ENCODE measurements at places on chromosomes 7 and 10.

DNA sequence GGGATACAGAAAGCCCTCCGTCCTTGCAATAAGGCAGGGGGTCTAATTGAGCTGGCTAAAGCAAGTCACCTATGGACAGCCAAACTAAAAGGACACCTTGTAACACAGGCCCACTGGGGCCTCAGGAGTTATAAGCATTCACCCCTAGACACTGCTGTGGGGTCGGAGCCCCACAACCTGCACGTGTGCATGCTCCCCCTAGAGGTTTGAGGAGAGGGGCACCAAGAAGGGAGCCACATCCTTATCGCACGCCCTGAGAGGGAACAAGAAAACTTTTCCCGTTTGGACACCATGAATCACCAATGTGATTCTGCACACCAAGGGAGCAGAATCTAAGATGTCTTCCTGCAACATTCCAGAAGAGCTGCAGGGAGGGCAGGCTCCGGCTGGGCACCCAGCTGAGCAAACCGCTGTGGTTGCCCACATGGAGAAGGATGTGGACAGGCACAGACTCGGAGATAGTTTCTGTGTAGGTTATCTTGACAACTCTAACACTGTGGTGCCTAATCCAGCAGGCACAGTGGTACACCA is 17.7 kb upstream of the TARP start:
- DNase-seq = no peak

DNA sequence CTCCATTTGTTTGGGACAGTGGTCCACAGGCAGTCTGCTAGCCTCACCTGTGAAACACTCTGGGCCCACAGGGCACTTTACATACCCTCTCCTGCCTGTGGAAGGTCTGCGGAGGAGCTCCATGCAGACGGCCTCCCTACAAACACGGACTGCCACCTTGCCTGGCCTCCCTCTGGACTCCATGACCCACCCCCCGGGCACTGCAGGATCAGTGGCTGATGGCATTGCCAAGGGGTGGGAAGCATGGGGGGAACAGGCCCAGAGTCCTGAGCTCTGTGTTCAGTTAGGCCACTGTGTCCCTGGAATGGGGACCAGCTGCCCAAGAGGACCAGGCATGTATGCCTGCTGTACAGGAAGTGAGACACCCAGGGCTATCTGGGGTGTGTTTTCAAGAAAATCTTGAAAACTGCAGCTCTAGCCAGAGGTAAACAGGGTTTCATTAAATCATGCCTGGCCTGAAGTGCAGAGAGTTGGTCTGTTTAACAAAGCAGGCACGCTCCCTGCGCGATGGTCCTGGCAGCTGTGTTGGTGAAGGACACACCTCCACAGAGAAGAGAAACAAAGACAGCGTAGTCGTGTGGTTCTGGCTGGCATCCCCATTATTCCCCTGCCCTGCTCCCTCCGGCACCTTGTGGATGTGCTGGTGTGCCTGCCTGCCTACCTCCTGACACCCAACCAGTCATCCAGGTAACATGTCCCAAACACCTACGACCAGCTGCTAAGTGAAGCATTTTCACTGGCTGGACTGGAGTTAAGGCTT is 470.8 kb upstream of the ZMIZ1 start:
- DNase-seq = no peak

GRCh38 chr7:81367326-81367931 is 402.4 kb downstream of the HGF start:
- DNase-seq = no peak

DNA sequence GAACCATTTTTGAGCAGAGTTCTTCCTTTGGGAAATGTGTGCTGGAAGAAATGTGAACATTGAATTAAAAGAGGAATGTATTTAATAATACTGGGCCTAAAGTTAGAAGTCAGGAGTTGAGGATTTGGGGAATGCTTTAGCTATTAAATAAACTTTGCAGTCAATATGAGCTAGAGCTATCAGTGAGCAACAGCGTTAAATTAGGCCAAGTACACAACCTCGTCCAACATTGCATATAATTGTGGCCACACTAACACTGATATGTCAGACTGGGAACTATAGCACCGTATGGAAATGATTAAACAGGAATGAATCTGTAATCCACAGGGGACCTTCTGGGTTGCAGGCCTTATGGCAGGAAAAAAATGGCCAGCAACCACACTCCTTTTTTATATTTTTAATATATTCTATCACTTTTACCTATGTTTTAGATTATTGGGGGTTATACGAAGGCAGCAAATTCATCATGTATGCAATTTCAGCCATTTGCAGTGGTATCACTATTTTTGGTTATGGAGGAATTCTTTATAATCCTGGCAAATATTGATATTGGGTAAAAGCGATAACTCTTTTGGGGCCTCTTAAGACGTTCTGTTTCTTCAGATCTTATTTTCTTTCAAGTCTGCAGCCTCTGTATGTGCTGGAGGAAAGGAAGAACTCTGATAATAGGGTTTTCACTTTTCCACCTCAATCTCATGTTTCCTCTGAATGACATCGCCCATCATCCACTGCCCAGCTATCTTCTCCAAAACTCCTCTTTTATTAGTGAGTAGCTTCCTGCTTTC is 236.3 kb upstream of the PLXDC2 start:
- no peak for DNase-seq

GRCh38 chr7:19692111-19692828 is 16.6 kb downstream of the POLR1F start:
- no peak for DNase-seq

- DNase-seq = peak; percentile 35
Measured at GRCh38 chr10:13659887-13660550, 73.3 kb downstream of the PRPF18 start.

GRCh38 chr7:112086496-112087254 is 119.5 kb downstream of the DOCK4 start:
- DNase-seq = no peak

DNA sequence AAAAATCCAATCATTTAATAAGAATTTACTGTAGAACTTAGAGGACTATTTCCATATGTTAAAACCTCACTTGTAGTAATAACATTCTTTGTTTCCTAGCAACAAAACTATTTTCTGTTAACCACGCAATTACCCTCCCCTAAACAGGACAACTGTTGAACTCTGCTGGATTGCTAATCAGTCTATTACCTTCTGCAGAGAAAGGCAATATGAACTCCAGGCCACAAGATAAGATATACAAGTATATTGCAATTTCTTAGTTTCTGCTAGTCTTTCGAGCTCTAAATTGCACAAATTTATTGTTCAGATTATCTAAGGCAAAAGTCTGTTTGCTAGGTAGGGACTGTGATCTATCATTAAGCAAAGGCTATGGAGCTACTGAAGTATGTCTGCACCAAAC is 920.1 kb upstream of the LRRN3 start:
- DNase-seq = no peak

DNA sequence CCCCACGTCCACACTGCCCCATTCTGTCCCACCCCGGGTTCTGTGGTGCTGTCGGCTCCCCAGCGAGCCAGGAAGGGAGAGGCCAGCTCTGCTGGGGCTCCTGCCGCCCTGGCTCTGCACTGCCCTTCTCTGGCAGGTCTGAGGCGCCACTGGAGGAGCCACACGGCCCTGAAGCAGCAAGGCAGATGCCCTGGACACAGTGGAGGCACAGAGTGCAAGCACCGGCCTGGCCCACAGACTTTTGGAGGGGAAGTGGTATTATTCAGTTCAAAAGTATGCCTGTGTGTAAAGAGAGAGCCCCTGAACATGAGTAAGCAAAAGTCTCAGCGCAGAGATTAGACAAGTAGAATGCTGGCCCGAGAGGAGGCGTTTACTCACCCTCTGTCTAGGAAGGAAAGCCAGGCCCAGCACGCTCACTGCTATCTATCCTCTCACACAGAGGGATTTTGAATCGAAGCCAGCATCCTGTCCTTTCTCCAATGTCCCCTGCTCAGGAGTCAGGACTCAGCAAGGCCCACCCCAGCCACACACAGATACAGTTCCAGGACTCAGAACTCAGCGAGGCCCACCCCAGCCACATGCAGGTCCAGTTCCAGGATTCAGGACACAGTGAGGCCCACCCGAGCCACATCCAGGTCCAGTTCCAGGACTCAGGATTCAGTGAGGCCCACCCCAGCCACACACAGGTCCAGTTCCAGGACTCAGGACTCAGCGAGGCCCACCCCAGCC is 115.0 kb downstream of the EGFR start:
- no peak for DNase-seq

DNA sequence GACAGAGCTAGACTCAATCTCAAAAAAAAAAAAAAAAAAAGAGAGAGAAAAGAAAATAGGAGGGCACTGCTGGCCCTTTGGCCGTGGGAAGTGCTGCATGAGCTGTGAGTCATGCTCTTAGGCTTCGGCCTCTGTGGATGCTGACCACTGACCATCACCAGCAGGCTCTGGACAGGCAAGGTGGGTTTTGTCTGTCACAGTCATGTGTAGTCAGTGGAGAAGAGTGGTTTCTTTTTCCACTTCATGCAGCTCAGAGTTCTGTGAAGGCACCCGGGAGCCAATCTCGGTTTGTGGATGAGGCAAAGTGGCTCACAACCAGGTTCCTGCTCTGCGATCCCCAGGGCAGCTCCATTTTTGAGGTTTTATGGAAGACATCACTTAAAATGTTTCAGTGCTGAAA is 58.1 kb downstream of the PRTFDC1 start:
- no peak for DNase-seq

DNA sequence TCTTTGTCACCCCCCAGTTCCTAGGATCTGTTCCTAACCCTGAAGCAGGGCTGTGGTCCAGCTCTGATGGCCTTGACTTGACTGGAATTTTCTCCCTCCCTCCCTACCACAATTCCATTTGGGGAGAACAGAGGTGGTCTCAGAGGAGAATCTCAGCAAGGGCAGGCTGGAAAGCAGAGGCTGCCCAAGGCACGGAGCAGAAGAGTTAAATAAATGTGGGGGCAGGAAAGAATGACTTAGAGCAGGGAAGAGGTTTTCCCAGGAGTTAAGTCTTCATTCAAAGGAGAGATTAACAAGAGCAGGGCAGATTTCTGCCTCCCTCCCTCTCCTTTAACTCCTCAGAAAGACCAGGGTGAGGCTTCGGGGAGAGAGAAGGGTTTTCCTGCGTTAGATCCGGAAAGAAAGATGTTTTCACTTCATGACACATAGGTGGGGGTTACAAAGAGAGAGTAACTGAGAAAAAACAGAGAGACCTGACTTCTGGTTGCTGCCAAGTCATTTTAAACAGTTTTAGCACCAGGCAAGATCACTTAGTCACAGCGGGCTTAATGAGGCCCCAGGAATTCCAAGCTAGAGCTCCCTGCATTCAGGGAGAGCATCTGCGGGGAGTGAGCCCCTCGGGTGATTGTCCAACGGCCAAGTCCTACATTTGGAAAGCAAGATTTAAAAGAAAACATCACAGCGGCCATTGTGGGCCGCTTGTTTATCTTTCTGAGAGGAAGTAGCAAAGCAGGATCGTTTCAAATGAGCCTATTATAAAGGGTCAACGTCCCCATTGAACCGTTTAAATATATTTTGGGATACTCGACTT is 78.7 kb downstream of the ARHGAP22 start:
- DNase-seq = no peak

DNA sequence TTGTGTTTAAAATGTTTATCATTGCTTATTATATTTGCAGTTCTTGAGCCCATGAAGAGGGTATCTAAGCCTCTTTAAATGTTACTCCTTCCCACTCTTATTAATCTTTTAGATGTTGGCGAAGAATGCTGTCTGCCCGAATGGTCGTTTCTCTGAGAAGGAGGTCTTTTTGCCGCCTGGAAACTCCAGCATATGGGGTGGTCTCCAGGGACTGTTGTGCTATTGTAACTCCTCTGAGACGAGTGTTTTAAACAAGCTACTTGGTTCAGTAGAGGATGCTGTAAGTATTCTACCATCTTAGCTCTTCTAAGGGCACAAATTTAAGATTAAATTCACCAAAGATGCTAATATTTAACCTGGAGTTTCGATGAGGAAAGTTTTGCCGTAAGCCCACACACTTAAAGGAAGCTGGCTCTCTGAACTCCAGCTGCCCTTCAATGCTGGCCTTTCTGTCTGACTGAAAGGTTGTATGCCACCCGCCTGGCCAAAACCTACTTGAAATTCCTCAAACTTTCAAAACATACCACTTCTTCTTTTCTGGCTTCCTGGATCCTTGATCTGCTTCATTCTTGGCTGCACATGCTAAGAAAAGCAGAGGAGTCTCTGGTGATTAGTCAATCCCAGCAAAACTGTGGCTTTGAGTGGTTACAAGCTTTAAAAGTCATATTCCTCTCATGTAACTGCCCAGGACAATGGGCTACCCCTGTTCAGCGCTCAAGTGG is 74.7 kb downstream of the ABCA13 start:
- DNase-seq = no peak

- DNase-seq = no peak
Measured at GRCh38 chr7:132464740-132465139, 111.5 kb downstream of the PLXNA4 start.

DNA sequence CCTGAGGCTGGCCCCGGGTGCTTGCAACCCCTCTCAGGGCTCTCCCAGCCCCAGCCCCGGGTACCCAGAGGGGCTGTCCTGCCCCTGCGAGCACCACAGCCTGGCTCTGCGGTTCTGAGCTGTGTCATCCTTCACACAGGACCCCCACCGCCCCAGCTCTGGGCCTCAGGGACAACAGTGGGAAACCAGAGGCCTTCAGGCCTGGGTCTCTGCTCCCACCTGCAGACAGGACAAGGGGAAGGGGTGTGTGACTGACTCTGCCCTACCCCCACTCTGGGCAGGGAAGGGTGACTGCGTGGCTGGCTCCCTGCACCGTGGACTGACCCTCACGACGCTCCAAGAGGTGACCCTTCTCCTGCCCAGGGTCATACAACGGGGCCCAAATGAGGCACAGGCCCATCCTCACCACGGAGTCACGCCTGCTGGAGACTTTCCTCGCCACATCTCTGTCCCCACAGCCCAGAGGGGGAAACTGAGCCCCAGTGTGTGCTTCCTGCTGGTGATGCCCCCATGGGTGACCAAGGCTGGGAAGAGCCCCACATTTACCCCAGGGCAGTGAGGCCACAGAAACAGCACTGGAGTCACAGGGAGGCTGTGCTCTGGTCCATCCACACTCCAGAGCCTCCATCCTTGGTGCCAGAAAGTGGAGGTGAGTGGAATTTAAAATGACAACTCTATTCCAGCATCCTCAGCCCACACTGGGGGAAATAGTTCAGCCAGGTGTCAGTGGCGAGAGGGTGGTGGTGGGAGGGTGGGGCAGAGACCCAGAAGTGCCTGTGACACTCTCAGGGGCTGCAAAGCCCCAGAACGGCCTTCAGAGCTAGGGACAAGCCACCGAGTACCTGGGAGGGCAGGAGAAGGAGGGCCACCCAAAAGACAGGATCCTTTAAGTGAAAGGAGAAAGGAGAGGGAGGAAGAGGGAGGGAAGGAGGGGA is 13.6 kb downstream of the CAMK2B start:
- DNase-seq = no peak

- DNase-seq = no peak
Measured at GRCh38 chr7:152891837-152892236, 132.3 kb downstream of the ACTR3B start.

DNA sequence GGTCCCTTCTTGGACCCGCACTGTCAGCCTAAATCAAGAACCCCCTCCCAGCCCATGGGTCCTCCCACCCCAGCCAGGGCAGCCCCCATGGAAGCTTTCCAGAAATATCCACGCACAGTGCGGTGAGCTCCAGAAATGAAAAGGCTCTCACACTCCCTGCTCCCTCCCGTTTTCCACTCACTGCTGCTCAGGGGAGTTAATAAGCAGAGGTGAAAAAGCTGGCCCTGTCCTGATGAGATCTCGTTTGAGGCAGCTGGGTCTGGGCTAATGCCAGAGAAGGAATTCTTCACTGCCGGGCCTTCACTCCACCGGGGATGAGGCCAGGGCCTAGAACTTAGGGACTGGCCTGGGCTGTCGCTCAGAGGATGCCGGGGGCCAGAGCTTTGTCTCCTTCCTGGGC is 102.2 kb downstream of the ZMIZ1 start:
- DNase-seq = no peak

- DNase-seq = no peak
Measured at GRCh38 chr10:96411716-96412320, 53.0 kb upstream of the OPALIN start.

Measured in activated CD8-positive, alpha-beta memory T cell treated with anti-CD3 and anti-CD28 coated beads for 4 hours (primary cell).